ENCODE measurements at places on chromosomes 4 and X.

GRCh38 chr4:86938771-86939520 is 4.1 kb downstream of the AFF1 start:
- no peak for DNase-seq

- DNase-seq: no peak
Observed at GRCh38 chrX:45768666-45769236, 568.1 kb upstream of the DIPK2B start.

- no peak for DNase-seq
Observed at GRCh38 chr4:132299841-132300240, 849.3 kb upstream of the PCDH10 start.

GRCh38 chrX:9510366-9510765 is 45.5 kb downstream of the TBL1X start:
- DNase-seq: no peak

- DNase-seq: peak; percentile 88
Observed at GRCh38 chrX:1392376-1393068, 609 bp upstream of the SLC25A6 start.

DNA sequence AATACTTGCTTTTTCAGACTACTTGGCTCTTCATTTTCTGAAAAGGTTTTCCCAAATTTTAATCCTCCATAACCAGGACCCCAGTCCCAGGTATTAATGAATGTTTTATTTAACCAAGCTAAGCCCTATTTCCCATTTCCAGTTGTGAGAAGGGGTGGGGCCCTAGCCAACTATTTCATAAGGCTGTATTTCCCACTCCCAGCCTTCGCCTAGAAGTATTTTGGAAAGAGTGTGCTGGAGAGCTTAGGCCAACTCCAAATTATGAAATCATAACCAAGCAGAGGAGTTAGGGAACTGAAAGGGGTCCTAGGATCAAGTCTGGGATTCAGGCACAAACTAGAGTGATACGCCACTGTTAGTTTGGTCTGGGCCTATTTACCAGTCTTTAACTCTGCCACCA is 148.4 kb upstream of the GPC4 start:
- no peak for DNase-seq

DNA sequence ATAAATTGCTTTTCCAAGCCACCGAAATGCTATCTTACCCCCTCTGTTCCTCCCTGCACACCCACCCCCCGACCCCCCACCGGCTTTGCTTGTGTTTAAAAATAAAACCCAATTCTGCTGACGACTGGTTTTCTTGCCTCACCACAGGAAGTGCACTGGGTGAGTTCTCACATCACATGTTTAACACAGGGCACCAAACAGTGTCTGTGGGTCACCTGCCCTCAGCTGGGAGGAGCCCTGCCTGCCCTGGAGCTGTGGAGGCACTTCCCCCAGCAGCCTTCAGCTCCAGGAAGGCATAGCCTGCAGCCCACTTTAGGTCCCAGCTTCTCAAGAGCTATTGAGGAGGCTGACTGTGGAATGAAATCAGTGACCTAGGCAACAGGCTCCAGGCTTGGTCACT is 8.8 kb downstream of the TMEM255A start:
- DNase-seq: no peak

DNA sequence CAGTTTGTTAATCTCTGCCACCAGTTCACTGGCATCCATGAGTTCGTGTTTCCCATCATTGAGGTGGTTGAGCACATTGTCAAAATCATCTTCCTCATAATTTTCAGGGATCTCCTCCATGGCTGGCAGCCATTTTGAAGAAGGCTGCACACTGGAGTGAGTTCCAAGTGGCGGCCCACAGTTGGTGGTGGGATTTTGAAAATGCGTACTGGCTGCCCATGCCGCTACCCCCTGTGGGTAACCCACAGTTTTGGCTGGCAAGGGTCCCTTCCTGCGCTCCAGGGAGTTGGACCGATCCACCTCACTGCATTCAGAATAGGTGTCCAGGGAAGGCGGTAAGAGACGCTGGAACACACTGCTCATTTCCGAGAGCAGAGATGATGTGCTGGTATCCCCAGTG is 11.2 kb downstream of the PCDH18 start:
- no peak for DNase-seq

DNA sequence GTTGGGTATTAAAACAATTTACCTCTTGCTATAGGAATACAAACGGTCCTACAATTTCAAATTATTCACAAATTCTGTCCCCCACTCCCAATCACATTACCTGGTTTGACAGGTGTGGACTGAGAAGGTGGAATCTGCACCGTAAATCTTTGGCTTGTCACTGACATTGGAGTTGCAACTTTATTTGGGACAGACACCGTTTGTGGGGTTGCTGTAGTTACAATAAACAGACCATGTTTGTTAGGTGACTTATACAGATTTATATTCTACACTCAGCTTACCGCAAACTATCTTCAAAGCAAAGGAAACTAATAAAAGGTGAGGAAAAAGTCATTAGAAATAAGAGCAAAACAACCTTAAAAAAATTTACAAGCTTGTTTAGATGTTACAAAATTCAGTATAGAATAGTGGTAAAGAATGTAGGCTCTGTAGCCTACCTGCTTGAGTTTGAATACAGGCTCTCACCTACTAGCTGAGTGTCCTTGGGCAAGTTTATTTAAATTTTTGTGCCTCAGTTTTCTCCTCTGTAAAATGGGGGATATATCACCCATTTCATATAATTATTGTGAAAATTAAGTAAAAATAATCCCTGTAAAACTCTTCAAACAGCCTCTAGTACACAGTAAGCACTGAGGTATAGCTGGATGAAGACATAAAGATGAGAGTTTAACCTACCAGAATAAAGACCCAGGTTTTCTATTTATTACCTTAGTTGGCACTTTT is 6.1 kb downstream of the TAF9B start:
- DNase-seq: no peak

DNA sequence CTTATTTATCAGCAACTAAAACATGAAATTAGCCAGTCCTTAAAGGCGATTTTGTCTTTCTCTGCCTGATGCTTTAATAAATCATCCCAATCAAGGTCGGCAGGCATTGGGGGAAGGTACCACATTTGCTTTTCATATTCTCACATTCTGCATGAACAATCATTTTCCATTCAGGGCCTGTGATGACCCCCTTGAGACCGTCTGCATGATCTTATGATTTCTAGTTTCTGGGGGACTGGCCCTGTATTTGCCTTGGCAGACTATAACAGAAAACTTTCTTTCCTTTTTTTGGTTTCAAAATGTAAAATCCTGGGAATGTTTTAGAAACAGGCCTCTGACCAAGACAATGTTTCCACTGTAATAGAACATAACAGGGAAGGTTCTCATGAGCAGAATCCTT is 296.8 kb downstream of the IDS start:
- peak; percentile 26 for DNase-seq

GRCh38 chr4:179596621-179597020 is 2154.4 kb upstream of the AGA start:
- DNase-seq: no peak

GRCh38 chrX:56505866-56506265 is 57.6 kb upstream of the UBQLN2 start:
- DNase-seq: no peak

DNA sequence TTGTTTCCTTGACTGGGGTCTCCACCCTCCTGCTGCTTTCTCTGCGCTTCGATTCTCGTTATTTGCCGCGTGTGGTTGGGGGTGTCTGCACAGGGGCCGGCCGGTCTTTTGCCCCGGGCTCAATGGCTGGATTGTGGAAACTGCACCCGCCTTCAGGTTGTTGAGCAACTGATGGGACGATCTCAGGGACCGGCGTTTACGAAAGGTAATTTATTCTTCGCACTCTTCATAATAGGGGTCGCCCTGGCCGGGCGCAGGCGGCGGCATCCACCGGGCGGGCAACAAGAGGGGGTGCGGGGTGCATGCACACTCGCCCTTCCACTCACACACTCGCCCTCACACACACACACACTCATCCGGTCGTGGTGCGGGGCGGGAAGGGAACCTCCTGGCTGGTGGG is 1.4 kb downstream of the ADGRL3 start:
- peak; percentile 40 for DNase-seq

- no peak for DNase-seq
Observed at GRCh38 chrX:11867610-11868345, 109.7 kb downstream of the MSL3 start.

GRCh38 chrX:137032341-137032694 is 1.5 kb downstream of the GPR101 start:
- no peak for DNase-seq

GRCh38 chr4:174116021-174116420 is 167.4 kb downstream of the FBXO8 start:
- DNase-seq: no peak

DNA sequence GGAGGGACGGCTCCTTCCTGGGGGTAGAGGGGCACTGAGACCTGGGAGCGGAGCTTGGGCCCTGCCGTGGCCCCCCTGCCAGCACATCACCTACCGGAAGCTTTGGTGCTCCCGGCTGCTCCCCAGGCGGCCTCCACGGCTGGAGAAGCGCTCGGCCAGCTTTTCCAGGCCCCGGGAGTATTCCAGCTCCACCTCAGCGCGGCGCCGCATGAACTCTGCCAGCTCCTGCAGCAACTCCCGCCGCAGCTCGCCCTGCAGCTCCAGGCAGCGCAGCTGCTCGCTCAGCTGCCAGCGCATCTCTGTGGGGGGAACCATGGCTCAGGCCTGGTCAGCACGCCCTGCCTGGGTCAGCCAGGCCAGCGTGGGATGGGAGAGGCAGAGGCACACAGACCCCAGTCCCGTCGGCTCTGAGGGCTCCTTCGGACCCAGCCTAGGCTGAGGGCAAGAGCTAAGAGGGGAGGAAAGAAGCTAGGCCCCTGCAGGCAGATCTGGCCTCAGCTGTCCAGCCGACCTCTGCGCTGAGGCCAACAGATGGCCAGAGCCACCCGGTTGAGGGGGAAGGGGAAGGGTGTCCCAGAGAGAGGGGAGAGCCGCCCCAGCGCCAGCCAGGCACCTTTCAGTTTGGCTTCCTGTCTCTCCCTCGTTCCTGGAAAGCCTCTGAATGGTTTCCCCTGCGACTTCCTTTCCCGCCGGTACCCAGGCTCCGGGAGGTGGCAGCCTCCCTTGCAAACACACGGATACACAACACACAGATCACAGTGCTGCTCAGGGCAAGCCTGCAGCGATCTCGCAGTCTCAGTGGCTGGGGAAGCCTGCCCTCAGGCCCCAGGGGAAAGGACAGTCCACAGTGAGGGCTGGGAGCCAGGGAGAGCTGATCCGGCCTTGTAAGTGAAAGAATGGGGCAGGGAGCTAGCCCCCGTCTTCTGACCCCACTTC is 4.3 kb downstream of the ARHGAP4 start:
- DNase-seq: no peak

GRCh38 chrX:10983526-10983925 is 127.6 kb upstream of the HCCS start:
- no peak for DNase-seq

- no peak for DNase-seq
Observed at GRCh38 chr4:83212041-83212851, 72.4 kb downstream of the COQ2 start.

GRCh38 chrX:95733426-95733825 is 951.2 kb upstream of the DIAPH2 start:
- no peak for DNase-seq

- DNase-seq: no peak
Observed at GRCh38 chrX:40922307-40922706, 162.9 kb upstream of the USP9X start.

- DNase-seq: no peak
Observed at GRCh38 chr4:2634014-2634413, 97.6 kb downstream of the FAM193A start.

GRCh38 chr4:54082168-54082567 is 17.8 kb upstream of the CHIC2 start:
- DNase-seq: no peak

- no peak for DNase-seq
Observed at GRCh38 chrX:57565198-57565597, 26.6 kb upstream of the ZXDB start.

GRCh38 chrX:27619975-27620374 is 29.8 kb downstream of the DCAF8L2 start:
- no peak for DNase-seq

DNA sequence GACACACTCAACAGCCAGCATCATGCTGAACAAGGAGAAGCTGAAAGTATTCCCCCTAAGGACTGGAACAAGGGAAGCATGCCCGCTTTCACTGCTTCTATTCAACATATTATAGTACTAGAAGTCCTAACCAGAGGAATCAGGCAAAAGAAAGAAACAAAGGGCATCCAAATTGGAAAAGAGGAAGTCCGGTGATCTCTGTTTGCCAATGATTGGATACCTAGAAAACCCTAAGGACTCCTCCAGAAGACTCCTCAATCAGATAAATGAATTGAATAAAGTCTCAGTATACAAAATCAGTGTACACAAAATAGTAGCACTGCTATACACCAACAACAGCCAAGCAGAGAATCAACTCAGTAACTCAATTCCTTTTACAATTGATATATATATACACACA is 44.8 kb downstream of the ARFIP1 start:
- DNase-seq: no peak

DNA sequence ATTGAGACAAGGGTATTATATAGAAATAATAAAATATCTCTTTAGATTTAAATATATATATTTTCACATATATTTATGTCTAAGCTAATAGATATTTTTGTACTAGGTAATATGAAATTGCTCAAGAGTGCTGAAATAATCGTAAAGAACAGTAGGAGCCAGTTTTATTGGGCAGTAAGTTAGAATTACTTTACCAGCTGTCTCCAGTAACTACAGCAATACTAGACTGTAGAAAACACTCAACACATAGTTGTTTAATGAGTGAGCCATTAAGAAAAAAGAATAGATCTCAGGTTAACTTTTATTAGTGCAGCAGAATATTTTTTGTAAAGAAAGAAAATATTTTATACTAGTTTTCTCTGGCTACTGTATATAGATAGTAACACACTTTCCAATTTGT is 715.2 kb downstream of the TRIML1 start:
- DNase-seq: no peak

GRCh38 chr4:148288448-148288847 is 153.8 kb downstream of the NR3C2 start:
- DNase-seq: peak; percentile 45

DNA sequence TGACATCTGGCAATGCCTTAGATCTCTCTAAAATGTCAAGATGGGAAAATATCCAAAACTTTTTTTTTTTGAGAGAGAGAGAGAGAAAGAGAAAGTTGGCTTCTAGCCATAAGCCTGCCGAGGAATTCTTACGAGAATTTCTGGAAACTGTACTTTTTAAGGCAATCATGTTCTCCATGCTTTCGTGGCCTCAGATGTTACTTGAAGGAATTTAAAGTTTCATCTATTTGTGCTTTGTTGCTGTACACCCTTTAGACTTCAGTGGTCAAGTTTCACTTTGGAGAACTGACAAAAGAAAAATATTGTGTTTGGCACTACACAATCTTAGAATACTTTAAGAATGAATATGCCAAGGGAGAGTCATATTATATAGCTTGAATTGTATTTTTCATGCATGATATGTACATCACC is 53.9 kb downstream of the FAT4 start:
- DNase-seq: peak; percentile 24

- DNase-seq: no peak
Observed at GRCh38 chr4:137955595-137955994, 286.6 kb downstream of the SLC7A11 start.

DNA sequence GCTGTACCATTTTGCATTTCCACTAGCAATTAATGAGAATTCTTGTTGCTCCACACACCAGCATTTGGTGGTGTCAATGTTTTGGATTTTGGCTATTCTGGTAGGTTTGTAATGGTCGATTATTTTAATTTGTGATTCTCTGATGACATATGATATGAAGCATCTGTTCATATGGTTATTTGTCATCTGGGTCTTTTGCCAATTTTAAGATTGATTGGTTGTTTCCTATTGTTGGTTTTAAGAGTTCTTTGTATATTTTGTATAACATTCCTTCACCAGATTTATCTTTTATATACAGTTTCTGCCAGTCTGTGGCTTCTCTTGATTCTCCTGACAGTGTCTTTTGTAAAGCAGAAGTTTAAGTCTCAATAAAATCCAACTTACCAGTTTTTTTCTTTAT is 18.5 kb upstream of the BDH2 start:
- no peak for DNase-seq

GRCh38 chr4:188175288-188175687 is 36.0 kb downstream of the TRIML1 start:
- no peak for DNase-seq
